ENCODE measurements at places on chromosomes 6 and 20.

DNA sequence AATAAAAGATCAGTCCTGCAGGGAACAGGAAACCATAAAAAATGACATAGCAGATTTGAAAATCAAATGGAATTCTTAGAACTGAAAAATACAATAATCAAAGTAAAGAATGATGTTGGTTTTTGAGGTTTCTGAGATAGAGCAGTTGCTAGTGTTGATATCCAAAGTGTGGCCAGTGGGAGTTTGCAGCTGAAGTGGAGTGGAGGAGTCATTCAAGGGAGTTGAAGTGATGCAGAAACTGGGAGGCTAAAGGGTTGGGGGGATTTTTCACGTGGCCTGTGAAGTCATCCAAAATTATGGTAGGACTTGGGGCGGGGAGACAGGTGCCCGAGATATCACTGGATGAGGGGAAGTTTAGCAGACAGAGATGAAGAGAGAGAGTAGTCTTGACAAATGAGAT lies 123.6 kb downstream of the CDC5L start:
- DNase-seq: no peak

DNA sequence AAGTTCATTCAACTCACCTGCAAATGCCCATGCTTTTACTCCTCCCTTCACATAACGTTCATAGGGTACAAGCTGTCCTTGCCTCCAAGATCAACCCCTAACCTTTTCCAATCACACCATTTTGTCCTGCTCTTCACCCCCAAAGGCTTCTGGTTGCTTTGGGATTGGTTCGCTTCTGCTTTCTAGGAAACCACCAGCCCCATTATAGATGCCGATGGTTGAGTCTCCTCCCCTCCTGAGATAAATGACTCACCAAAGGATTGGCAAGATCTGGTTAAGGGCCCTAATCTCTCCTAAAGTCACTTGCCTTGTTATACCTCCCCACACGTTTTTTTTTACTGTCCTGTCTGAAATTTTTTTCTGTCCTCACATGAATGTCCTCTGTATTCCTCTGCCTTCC lies 311.4 kb downstream of the HACE1 start:
- no peak for DNase-seq

GRCh38 chr6:1850121-1850839 lies 240.6 kb downstream of the FOXC1 start:
- no peak for DNase-seq

- DNase-seq: no peak
Observed at GRCh38 chr20:14986026-14986655, 648.7 kb upstream of the FLRT3 start.

GRCh38 chr6:107290491-107290890 lies 168.9 kb downstream of the PDSS2 start:
- DNase-seq: no peak

- no peak for DNase-seq
Observed at GRCh38 chr6:137678451-137678850, 184.3 kb upstream of the OLIG3 start.

DNA sequence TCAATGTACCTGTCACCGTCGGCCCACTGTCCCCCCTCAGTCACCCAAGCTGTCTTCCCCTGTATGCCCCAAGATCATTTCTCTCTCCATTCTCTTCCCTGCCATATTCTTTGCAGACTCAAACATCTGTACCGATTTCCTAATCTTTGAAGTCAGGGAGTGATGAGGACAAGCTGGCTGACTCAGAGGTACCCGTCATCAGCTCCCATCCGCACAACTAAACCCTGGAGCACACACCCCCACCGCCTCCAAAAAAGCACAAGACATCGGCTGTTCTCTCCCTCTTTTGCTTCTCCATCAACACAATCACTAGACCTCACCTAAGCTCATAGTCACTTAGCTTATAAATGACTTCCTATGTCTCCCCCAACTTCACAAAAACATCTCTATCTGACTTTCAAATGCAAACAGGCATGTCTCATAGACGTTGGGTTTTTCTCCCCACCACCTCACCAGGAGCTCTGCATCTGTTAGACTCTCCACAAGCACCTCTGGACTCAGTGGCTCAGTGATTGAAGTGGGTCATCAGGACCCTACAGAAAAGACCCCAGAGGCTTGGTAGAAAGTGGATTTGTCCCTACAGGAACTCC lies 11.5 kb upstream of the NFATC2 start:
- DNase-seq: no peak

DNA sequence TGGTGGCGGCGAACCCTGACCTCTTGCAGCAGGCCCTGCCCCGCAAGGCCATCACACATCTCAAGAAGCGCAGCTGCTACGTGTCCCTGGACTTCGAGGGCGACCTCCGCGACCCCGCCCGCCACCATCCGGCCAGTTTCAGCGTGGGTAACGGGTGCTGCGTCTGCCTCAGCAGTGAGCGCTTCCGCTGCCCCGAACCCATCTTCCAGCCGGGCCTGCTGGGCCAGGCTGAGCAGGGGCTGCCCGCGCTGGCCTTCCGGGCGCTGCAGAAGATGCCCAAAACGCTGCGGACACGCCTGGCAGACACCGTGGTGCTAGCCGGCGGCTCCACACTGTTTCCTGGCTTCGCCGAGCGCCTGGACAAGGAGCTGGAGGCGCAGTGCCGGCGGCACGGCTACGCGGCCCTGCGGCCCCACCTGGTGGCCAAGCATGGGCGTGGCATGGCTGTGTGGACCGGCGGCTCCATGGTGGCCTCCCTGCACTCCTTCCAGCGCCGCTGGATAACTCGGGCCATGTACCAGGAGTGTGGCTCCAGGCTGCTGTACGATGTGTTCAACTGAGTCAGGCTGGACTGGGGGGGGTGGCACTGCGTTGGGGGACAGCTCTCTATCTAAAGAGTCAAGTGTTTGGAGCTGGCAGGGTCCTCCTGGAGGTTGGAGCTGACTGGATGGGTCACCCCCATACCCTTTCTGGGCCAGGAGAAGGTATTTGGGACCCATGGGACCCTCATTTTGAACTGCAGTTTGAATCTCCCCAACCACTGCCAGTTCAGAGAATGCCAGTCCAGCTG lies 1.1 kb downstream of the ACTL10 start:
- DNase-seq: peak; percentile 55

GRCh38 chr6:41936073-41936837 lies 5.4 kb downstream of the CCND3 start:
- peak; percentile 84 for DNase-seq

- no peak for DNase-seq
Observed at GRCh38 chr20:57611586-57612311, 8.5 kb downstream of the ZBP1 start.

GRCh38 chr6:105021399-105021798 lies 64.5 kb downstream of the LIN28B start:
- no peak for DNase-seq

GRCh38 chr6:16770701-16771569 lies 9.7 kb upstream of the ATXN1 start:
- no peak for DNase-seq

DNA sequence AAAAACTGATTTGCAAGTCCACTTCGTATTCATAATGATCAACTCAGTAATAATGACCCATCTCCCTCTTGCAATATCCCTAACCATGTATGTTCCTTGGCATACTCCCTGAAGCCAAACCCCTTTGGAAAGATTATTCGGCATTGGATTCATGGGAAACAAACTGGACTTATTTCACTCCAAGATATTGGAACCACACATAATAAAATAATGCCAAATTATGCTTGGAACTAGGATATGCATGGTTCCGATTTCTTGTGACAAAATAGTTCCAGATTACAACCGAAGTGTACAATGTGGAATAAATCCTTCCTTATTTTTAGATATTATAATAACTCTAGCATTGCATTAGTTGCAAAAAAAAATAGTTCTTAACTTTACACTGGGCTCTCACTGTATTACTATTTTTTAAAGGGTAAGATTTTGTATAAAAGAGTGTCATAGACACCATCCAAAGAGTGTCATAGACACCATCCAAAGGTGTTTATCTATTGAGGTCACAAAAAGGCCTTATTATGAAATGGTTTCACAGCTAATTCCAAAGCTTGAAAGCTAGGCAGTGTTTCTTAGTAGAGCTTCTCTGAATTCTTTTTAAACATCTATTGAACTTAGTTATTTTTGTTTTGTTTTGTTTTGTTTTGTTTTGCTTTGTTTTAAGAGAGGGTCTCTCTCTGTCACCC lies 410.9 kb upstream of the JARID2 start:
- no peak for DNase-seq
